ENCODE measurements at places on chromosomes 12 and 14.

GRCh38 chr14:21036751-21037150 lies 2.1 kb upstream of the RNASE13 start:
- DNase-seq, result no peak

DNA sequence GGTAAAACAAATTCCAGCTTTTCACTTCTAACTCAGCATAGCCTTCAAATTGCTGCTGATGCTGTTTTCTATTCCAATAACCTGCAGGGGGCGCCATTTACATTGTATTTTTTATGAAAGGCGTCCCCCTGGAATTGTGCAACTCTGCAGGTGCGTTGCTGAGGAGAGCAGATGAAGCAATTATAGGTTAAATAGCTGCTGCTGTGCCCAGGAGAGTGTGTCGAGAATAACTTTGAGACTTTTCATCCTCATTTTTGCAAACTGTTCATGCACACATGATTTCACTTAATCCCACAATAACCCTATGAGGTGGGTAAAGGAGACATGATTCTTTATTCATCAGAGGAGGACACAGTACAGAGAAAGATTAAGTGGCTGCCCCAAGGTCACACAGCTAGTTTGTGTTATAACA lies 75.7 kb downstream of the MYRFL start:
- no peak for DNase-seq

DNA sequence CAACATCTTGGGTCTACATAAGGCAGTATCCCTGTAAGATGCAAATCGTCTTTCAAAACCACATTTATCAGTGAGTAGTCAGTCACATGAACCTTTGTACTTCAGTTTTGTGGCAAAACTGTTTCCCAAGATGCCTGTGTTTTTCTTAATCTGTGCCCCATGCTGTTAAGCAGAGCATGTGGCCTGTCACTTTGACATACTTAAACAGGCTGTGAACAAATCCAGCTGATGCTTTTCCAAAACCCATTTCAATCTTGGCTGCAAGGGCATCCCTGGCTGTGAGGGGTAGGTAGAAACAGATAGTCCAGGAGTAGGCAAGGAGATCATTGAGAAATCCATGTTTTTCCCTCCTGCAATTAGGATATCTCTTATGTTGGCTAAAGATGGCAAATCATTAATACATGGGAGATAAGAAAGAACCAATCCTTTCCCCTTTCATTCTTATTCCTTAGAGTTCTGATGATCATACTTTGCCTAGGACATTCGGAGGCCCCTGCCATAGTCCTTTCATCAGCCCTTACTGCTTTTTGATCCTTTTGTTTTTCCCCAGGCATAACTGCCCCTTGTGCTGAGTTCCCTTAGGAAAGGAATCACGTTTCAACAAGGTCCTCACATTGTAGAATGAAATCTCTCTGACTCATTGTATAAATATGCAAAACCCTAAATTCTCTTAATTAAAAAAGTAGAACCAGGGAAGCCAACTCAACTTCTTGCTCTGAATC lies 121.1 kb upstream of the EEA1 start:
- DNase-seq, result no peak

DNA sequence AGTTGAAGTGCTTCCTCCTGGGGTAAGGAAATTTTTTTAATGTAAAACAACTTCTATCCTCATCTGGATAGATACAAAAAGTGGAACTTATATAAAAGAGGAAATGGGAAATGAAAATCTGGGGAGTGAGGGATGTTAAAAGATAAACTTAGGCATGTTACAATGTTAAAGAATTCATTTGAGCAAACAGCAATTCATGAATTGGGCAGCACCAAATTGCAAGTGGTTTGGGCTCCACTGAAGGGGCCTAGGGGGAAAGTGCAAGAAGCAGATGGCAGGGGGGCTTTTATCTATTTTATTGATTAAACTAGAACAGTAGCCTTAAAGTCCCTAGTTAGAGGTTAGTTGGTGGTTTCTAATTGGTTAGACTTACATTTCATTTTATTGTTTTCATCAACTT lies 118.1 kb upstream of the NAP1L1 start:
- no peak for DNase-seq

GRCh38 chr14:68526512-68527091 lies 266.3 kb downstream of the ZFP36L1 start:
- no peak for DNase-seq

GRCh38 chr12:27207615-27208413 lies 36.3 kb upstream of the STK38L start:
- no peak for DNase-seq

DNA sequence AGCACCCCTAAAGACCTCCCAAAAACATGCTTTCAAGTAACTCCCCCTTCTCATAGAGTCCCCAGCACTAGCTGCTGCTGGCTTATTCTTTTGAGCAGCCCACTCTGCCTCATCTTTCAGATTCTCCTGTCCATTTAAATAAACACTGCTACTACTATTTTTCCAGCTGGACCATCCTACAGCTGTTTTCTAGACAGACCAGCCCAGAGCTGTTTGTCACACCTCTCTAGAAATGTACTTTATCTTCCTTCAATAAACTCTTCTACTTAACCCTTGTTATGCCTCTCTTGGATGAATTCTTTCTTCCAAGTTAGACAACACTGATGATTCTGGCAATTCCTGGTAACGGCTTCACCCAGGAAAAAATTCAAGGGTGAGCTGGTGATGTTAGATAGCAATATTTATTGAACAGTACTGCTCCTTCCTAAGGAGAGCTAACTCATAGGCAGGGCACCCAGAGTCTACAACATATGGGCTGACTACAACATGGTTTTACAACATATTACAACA lies 995.7 kb downstream of the LRFN5 start:
- DNase-seq, result no peak

GRCh38 chr12:102964872-102965271 lies 7.4 kb downstream of the ASCL1 start:
- no peak for DNase-seq

- peak; percentile 20 for DNase-seq
These were observed 33.2 kb upstream of the PPP1R13B start for GRCh38 chr14:103880348-103881267.

DNA sequence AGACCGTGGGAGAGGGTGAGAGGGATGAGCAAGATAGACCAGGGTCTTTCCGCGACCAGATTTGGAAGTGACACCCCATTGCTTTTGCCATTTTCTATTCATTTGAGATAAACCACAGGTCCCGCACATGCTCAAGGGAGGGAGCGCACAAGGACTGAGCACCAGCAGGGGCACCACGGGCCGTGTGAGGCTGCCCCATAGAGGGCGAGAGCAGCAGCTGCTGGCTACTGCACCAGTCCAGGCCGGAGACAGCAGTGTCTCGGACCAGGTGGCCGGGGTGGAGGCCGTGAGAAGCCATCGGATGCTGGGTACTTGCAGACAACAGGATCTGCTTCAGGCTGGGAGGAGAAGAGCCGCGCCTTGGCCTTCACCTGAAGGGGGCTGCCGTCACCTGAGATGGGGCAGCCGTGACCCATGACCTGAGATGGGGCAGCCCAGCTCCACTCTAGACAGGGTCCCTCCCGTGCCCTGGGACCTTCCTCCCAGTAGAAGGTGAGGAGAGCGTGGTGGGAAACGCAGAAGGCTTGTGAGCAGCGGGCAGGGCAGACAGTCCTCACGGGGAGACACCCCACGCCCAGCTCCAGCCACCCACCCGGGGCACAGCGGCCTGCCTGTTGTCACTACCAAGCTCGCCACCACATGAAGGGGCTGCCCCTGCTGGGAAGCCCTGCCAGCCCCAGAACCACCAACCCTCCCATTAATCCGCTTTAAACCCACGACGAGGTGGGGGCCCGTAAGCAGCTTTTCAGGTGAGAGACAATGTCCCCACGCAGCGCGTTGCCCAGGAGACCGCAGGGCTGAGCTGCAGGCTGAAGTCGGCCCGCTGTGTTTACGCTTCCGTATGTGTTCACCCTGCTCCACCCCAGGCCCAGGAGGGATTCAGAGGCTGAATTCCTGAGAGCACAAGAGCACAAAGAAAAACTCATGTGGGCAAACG lies 61.7 kb upstream of the FBRSL1 start:
- DNase-seq, result no peak

GRCh38 chr12:25840678-25841465 lies 117.6 kb upstream of the RASSF8 start:
- DNase-seq, result no peak

- DNase-seq, result peak; percentile 25
These were observed 103.6 kb upstream of the CCND2 start for GRCh38 chr12:4169959-4170358.

DNA sequence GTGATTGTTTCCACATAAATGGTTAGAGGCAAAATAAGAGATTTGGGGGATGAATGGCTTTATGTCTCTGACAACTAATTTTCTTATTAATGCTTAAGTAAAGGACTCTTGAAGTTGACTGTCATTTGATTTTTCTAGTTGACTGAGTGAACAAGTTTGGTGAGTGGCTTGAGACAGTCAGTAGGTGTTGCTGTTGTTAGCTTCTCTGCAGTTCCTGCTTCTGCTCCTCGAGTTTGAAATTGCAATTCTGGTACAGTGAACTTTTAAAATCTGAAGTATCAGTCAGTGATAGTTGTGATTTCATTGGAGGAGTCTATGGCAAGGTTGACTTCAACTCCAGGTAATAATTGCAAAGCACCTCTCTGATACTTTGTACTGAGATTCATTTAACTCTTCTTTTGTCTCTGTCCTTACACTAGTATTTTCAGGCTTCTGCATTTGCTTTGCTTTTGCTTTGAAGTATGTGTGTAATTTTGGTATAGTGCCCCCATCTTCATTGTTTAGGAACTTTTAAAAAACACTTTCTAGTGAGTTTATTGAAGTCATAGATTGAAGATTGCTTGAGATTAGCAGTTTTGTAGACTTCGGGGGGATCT lies 415.5 kb downstream of the PCNX1 start:
- DNase-seq, result no peak

GRCh38 chr14:68884031-68885030 lies 91.5 kb upstream of the ZFP36L1 start:
- no peak for DNase-seq

GRCh38 chr12:90166671-90167070 lies 458.0 kb upstream of the ATP2B1 start:
- no peak for DNase-seq

DNA sequence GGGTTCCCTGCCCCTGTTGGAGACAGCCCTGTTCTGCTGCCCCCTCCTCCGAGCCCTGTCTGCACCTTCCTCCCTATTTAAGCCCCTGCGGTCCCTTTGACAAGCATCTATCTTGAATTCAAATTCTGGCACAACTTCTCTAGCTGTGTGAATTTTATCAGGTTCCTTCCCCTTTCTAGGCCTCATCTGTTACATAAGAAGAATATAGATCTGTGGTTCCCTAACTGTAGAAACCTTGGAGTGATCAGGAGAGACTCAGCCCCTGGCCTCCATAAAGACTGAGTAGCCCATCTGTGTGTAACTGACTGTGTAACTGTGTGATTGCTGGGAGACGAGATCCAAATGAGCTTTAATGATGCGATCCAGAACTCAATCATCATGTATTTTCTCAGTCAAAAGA lies 13.0 kb upstream of the RACGAP1 start:
- DNase-seq, result no peak

DNA sequence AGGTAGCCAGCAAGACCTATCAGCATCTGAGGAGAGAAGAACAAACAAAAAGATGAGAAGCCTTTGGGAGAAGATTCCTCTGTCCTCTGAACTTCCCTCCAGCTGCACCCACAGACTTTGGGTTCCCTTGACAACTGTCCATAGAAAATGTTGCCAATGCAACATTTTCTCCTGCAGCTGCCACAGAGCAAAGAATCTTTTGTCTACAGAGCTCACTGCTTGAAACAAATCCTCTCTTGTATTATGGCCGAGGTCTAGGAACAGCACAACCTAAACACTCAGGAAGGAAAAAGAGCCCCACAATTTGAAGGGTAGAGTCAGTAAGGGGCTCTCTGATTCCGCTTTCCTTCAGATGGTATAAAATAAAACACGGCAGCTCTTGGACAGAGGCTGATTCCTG lies 14.3 kb downstream of the POMT2 start:
- no peak for DNase-seq

DNA sequence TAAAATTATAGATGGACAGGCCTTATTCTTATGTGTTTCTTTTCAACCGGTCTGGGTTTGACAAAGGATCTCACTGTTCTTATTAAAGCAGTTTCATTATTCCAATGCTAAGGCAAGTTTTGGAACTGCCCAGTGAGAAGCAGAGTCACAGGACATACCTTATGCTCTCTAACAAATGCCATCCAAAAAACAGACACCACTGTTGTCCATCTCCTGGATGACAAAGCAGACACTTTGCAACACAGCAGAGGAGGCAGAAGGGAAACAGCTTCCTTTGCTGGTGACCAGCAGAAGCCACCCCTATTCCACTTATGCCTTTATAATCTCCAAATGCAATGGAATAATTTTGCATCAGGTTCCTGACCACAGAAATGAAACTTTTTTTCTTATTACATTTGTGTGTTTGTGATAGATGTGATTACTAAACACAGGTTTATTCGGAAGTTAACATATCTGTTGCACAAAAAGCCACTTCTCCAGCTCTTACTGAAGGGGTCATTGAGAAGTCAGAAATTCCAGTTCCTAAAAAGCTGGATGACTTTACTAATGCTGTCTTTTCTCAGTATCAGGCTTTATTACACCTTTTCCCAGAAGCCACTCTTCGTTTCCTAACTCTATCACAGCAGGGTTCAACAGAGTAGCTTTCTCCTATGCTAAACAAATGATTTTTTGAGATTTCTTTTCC lies 115.6 kb downstream of the BTG1 start:
- DNase-seq, result no peak

DNA sequence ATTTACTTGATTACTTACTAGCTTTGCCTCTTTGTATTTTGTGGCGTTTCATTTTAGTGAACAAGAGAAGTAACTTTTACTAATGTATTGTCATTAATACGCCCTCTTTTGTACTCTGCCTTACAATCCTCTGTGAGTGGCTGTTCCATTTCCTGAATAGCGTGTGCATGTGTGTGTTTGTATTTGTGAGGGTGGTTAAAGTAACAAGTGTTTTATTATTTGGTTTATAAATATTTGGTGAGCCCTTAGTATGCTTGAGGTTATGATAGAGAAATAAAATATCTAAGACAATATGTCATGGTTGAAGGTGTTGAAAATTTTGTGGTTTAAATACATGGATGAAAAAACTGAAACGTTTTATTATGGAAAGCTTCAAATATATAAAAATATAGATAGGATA lies 71.7 kb upstream of the REP15 start:
- no peak for DNase-seq

GRCh38 chr12:49223590-49224369 lies 34.9 kb upstream of the TUBA1A start:
- no peak for DNase-seq

DNA sequence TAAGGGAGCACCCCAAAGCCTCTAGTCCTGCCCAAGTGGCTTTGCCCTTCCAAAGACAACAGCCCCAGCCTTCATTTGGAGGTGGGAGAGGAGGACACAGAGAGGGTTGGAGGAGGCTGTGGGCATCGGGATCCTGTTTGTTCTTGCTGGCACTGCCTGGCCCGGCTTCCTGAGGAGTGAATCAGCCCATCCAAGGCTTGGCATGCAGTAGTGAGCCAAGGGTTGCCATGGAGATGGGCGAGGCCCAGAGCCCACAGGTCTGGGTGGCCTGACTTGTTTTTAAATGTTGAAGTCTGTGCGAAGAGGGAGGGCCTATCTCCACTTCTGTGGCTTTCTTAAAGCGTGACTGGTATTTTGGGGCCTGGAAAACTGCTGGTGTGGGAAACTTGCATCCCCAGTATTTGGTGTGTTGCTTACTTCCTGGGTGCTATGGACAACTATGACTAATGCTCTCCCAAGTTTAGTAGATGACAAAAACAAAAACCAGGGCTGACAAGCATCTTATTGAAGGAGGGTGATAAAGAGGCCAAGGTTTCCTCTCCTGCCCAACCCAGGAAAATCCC lies 15.8 kb downstream of the CD9 start:
- no peak for DNase-seq

- DNase-seq, result no peak
These were observed 175.8 kb downstream of the SLC2A13 start for GRCh38 chr12:39930101-39930500.

- DNase-seq, result peak; percentile 93
These were observed at the start of gene FAM177A1 for GRCh38 chr14:35046048-35046750. Gene FAM177A1, plus strand, starts transcription at chr14:35046272. Its CDS starts 192 bp downstream, at chr14:35046464.
